Central memory CD8-positive, alpha-beta T cell (primary cell): ENCODE measurements at places on chromosomes 7 and 10.

- DNase-seq, result no peak
Observed at GRCh38 chr7:38411404-38411803, 138.0 kb upstream of the TARP start.

GRCh38 chr10:72449941-72450441 lies 95.3 kb upstream of the DNAJB12 start:
- DNase-seq, result no peak

DNA sequence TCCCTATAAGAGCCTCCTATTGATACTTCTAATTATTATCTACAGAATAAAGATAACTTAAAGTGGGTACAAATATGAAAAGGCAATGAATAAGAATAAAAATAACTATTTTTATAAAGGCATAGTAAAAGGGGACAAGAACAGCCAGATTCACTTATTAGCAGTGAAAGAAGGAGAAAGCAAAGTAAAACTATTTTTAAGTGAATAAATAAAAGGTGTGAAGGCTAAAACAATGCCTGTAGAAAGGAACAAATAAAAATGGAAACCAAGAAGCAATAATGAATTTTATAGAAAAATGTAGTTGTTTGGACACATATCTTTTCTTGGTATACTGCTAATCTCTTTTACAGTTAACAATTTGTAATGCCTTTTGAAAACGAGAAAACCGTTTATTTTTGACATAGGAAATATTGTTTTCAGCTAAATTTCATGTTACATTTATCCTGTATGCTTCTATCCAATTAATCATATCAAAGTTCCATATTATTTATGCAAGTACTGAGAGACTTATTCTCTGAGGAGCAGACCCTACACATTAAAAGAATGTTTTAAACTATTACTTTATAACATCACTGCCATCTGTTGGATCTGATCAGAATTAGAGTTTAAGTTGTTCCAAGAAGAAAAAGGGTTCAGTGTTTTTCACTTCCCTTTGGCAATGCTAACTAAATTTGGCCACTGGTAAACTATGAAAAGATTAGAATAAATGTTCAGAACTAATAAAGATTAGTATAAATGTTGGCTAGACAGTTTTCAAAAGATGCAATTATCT lies 59.1 kb downstream of the ARMC3 start:
- DNase-seq, result no peak

DNA sequence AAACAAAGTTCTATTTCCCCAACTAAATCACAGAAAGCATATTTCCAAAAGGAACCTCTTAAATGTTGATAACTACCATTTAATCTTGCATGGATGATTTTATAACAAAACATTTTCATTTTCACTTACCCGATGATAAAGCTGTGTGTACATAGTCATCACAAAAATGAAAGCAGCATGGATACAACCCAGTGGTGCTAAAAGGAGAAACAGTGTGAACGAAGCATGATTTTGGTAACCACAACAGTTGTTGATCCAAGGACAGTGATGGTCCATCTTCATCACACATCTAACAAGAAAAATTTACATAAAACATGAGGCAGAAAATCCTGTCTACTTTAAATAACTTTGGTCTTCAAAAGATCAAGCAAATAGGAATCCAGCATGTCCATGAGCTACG lies 4.7 kb downstream of the ZDHHC6 start:
- DNase-seq, result no peak

- DNase-seq, result no peak
Observed at GRCh38 chr7:24050991-24051560, 232.9 kb upstream of the NPY start.

GRCh38 chr10:52032681-52033629 lies 281.1 kb upstream of the DKK1 start:
- DNase-seq, result no peak

- no peak for DNase-seq
Observed at GRCh38 chr10:60896033-60896432, 48.0 kb downstream of the RHOBTB1 start.

- DNase-seq, result no peak
Observed at GRCh38 chr7:25359471-25360059, 131.3 kb upstream of the NPVF start.

DNA sequence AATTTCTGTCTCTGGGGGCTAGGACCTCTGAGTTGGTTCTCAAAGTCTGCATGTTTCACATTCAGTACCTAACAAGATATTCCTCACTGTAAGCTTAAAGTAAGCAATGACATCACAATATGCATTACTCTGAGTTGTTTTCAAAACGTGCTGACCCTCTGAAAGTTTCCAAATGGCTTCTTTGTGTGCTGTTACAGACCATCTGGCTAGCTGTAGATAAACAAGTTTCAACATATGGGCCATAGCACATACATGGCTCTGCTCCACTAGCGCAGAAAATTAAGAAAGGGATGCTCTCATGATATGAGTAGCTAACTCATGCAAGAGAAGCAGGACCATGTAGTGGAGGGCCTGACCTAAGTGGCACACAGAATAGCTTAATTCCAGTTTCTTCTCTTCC lies 119.0 kb downstream of the HTR7 start:
- DNase-seq, result no peak

DNA sequence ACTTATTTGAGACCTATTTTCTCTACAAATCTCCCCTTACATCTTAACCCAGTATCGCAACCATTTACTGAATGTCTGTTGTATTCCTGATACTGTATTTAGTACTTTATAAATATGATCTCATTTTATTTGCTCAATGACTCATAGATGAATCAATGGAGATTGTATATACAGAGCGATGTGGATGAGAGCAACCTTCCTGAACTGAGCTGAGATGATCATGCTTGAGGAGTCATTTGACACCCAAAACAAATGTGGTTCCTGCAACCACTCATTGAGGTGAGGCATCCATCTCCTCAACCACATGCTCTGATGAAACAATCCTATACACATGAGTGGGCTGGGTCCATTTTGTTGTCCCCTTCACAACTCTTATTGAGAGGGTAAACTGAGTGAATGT lies 250.0 kb downstream of the CDC14C start:
- DNase-seq, result no peak

DNA sequence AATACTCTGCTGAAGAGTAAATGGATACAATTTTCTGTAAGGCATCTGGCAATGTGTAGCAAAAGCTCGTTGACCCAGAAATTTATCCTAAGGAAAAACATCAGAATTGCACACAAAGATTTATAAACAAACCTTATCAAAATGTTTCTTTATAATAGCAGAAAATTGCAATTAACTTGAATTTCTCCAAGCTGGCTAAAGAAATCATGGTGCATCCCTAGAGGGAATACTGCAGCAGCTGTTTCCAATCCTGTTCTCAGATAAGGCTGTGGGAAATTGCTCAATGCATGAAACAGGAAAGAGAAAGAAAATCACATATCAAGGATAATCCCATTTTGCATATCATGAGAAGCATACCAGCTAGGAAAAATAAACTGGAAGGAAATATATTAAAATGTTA lies 18.7 kb downstream of the TACR2 start:
- DNase-seq, result no peak

DNA sequence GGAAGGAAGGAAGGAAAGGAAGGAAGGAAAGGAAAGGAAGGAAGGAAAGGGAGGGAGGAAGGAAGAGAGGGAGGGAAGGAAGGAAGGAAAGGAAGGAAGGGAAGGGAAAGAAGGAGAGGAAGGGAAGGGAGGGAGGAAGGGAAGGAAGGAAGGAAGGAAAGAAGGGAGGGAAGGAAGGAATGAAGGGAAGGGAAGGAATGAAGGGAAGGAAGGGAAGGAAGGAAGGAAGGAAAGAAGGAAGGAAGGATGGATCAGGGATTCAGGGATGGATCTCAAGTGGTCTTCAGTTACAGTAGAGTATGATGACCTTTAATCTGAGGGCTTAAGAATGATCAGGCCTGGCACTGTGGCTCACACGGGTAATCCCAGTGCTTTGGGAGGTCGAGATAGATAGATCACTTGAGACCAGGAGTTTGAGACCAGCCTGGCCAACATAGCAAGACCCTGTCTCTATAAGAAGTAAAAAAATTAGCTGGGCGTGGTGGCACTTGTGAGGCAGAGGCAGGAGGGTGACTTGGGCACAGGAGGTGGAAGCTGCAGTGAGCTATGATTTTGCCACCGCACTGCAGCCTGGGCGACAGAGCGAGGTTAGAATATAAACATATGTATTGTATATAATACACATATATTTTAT lies 760 bp upstream of the FOXK1 start:
- no peak for DNase-seq

GRCh38 chr7:6646465-6646864 lies 9.3 kb downstream of the ZNF316 start:
- no peak for DNase-seq

GRCh38 chr10:76874176-76874575 lies 763.4 kb downstream of the KCNMA1 start:
- DNase-seq, result no peak

DNA sequence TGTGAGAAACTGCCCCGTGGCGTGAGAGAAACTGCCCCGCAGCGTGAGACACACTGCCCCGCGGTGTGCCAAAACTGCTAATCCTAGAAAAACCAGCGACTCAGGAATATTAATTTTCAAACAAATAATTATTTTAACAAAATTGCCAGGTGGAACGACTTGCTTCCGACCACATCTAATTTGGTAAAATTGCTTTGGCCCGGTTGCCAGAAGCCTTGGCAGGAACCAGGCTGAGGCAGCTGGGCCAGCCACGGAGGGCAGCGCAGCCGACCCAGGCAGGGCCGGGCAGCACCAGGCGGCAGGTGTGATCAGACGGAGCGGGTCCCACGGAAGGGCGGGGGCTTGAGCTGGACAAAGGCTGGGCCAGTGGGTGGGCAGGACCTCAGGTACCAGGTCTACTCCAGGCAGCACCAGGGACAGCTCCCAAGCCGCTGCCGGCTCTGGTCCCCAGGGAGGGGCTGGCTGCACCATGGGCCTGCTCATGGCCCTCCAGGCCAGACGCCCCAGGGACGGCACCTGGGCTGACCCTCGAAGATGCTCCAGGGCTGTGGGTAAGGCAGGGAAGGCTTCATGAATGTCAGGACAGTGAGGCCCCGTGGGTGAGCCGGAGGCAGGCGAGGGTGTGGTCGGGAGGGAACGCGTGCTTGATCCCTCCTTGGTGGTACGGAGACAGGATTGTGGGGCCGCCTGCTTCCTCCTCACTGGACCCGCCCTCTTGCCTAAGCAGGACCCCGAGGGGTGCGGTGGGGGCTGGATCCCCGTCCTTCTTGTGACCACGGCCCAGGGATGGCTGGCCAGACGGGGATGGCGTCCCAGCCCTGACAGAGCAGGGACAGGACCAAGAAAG lies 7.7 kb upstream of the ADGRA1 start:
- DNase-seq, result no peak

DNA sequence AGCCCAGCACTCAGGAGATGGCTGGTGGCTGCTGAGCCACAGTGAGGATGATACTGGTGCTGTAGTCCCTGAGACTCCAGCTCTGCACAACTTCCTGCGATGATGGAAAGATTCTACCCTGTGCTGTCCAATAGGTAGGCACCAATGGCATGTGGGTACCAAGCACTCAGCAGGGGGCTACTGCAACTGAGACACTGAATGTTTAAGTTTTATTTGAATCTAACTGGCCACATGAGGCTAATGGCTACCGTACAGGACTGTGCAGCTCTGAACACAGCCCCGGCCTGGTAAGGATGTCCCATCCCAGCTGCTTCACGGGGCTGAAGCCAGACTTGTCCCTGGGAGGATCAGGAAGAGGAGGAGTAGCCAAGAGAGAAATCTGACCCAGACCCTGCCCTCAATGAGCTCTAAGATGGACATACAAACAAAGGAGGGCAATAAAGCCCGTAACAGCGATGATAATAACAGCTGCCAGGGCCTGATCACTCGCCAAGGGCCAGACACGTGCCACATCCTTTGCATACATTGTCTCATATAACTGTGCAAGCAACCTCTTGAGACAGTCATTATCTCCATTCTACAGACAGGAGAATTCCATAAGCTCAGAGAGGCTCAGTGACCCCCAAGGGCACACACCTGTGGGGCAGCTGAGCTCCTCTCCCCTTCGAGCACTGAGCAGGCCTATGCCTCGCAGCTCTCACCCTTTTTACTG lies 3.8 kb downstream of the GPRIN2 start:
- DNase-seq, result peak; percentile 12

- DNase-seq, result no peak
Observed at GRCh38 chr7:107262857-107263256, 94.1 kb downstream of the HBP1 start.

GRCh38 chr10:102484021-102484420 lies 18.5 kb downstream of the ACTR1A start:
- DNase-seq, result no peak

- no peak for DNase-seq
Observed at GRCh38 chr7:77894574-77895091, 96.1 kb downstream of the PHTF2 start.

- DNase-seq, result no peak
Observed at GRCh38 chr10:8407501-8408021, 353.1 kb downstream of the GATA3 start.

GRCh38 chr7:87199241-87199640 lies 20.3 kb downstream of the TMEM243 start:
- no peak for DNase-seq

DNA sequence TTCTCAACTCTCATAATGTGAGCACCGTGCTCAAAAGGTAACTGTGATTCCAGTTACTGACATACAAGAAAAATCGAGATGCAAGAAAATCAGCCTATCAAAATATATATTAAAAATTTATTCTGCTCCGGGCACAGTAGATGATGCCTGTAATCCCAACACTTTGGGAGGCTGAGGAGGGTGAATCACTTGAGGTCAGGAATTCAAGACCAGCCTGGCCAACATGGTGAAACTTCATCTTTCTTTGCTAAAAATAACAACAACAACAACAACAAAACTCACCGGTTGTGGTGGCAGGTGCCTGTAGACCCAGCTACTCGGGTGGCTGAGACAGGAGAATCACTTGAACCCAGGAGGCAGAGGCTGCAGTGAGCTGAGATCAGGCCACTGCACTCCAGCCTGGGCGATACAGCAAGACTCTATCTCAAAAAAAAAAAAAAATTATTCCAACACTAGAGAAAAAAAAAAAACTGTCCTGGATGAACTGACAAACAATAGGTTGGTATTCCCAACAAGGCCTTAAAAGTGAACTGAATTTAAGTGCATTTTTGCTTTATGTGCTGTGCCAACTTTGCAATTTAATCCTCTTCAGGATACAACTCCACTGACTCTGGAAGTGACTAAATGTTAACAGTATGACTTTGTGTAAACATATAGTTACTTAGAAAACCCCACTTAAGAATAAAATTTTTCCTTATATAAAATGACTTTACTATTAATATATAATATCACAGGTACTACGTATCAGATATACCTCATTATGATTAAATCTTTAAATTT lies 51.1 kb downstream of the JMJD1C start:
- DNase-seq, result no peak

GRCh38 chr10:59847326-59847725 lies 59.0 kb downstream of the CCDC6 start:
- DNase-seq, result no peak
